Dermis microvascular lymphatic vessel endothelial cell (primary cell): ENCODE measurements at places on chromosomes 3 and 15. TPM values are rescaled to one million over a fixed set of nuclear protein-coding genes. Genes with fewer than 3 reads are reported as not detected.

GRCh38 chr3:62178739-62179600 is 194.4 kb downstream of the FEZF2 start:
- no peak for DNase-seq

The KIF15 gene
- total RNA-seq: 2.9 and 8.3 TPM in 2 replicates

The CASR gene
- total RNA-seq: not detected in 2 replicates

The REC114 gene
- not detected in 2 replicates for total RNA-seq

The PRKCI gene
- 22.9 and 23.4 TPM in 2 replicates for total RNA-seq
